ENCODE measurements at places on chromosomes 7 and 10.

- DNase-seq = no peak
Measured at GRCh38 chr10:28744069-28744768, 66.9 kb downstream of the BAMBI start.

GRCh38 chr7:159097661-159098423 lies 46.8 kb downstream of the VIPR2 start:
- no peak for DNase-seq

DNA sequence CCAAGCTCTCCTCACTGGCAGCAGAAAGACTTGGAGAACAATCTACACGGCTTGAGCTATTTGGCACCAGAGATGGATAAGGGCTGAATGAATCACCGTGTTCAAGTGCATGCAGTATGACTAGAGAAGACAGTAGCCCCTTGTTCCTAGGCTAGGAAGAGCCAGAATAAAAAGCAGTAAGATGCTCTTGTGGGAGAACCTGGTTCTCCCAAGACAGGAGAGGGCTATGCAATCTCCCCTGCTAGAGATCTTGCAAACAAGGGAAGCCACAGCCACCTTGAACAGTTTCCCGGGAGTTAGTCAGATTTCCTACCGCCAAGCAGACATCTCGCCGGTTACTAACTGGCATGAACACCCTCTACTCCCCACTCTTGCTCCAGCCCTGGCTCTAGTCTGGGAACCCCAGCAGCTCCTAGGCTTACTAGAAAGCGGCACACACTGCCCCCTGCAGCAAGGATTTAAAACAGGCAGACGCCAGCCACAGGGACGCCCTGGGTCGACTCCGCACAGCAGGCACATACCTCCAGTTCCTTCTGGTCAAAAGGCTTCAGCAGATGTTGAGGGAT lies 107.3 kb downstream of the SMURF1 start:
- peak; percentile 6 for DNase-seq

DNA sequence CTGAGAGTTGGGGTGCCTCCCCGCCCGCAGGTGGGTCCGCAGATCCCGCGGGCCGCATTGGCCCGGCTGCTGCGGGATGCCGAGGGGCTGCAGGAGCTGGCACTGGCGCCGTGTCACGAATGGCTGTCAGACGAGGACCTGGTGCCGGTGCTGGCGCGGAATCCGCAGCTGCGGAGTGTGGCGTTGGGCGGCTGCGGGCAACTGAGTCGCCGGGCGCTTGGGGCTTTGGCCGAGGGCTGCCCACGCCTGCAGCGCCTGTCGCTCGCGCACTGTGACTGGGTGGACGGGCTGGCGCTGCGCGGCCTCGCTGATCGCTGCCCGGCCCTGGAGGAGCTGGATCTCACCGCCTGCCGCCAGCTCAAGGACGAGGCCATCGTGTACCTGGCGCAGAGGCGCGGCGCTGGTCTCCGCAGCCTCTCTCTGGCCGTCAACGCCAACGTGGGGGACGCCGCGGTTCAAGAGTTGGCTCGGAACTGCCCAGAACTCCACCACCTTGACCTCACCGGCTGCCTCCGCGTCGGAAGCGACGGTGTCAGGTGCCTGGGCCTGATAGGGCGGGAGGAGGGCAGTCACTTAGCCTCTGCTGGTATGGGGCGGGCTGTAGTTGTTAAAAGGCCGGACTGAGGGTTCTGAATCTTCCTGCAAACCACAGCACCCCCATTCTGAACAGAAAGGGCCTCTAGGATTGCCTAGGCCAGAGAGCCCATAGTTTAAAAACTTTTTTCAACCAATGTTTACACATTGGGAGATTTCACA lies 1.3 kb downstream of the FBXL15 start:
- no peak for DNase-seq

GRCh38 chr7:113371416-113372043 lies 253.2 kb upstream of the SMIM30 start:
- DNase-seq = no peak

GRCh38 chr10:6215683-6216484 lies 13.2 kb downstream of the PFKFB3 start:
- DNase-seq = no peak

GRCh38 chr10:132942101-132943057 lies at the start of gene CFAP46:
Gene CFAP46 (minus strand): TSS chr10:132942570. CDS start chr10:132942484, 86 bp downstream.
- peak; percentile 24 for DNase-seq

GRCh38 chr10:35268791-35269257 lies 67.5 kb upstream of the CCNY start:
- DNase-seq = no peak

DNA sequence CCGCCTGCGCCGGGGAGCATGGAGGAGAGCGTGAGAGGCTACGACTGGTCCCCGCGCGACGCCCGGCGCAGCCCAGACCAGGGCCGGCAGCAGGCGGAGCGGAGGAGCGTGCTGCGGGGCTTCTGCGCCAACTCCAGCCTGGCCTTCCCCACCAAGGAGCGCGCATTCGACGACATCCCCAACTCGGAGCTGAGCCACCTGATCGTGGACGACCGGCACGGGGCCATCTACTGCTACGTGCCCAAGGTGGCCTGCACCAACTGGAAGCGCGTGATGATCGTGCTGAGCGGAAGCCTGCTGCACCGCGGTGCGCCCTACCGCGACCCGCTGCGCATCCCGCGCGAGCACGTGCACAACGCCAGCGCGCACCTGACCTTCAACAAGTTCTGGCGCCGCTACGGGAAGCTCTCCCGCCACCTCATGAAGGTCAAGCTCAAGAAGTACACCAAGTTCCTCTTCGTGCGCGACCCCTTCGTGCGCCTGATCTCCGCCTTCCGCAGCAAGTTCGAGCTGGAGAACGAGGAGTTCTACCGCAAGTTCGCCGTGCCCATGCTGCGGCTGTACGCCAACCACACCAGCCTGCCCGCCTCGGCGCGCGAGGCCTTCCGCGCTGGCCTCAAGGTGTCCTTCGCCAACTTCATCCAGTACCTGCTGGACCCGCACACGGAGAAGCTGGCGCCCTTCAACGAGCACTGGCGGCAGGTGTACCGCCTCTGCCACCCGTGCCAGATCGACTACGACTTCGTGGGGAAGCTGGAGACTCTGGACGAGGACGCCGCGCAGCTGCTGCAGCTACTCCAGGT lies 29.7 kb downstream of the CHST12 start:
- no peak for DNase-seq

DNA sequence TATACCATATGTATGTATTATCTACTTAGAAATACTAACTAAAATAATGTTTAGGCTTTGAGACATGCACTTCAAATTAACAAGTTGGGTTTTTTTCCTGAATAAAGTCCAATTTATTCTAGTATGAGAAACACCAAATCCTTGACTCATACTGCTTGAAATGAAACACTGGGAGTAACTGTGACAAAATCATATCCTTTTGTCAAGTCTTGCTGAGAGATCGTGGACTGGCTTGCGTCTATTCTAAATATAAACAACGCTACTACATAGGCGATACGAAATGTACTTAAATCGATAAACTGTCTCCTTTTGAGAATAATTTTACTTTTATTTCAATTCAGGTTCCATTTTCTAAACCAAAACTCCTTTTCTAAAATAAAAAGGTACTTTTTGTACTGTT lies 16.3 kb downstream of the SMURF1 start:
- DNase-seq = no peak

DNA sequence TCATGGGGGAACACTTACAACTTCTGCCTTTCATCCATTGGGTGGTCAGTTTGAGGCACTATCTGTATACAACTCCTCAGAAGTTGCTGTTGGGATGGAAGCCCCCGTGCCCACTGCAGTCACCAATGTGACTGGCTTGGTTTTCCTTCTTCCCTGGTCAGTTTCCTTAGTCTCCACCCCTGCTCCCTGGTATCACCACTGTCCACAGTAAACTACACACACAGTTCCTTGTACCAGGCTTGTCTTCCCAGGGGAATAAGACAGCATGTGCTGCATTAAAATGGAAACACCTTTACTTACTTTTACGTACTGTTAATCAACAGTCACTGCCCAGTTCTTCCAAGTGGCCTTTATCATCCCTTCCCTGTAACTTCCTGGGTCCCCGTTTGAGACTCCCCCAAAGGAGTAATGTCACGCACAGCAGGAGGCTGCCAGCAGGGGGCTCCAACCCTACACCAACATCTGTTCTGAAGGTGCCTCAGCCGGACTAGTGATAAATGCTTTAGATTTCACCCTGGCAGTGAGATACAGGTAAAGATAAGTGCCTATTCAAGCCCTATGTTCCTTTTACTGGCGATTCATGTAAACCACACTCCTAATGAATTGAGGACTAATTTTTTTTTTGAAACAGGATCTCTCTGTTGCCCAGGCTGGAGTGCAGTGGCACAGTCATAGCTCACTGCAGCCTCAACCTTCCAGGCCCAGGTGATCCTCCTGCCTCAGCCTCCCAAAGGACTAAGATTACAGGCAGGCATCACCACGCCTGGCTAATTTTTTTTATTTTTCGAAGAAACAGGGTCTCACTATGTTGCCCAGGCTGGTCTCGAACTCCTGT lies 45.3 kb upstream of the PIK3AP1 start:
- peak; percentile 71 for DNase-seq

- DNase-seq = no peak
Measured at GRCh38 chr7:134637934-134638719, 8.5 kb upstream of the BPGM start.

GRCh38 chr10:26571655-26572054 lies 125.8 kb upstream of the PDSS1 start:
- no peak for DNase-seq

GRCh38 chr7:69617364-69617763 lies 19.1 kb downstream of the AUTS2 start:
- DNase-seq = no peak

GRCh38 chr7:134639061-134639460 lies 7.6 kb upstream of the BPGM start:
- DNase-seq = no peak

DNA sequence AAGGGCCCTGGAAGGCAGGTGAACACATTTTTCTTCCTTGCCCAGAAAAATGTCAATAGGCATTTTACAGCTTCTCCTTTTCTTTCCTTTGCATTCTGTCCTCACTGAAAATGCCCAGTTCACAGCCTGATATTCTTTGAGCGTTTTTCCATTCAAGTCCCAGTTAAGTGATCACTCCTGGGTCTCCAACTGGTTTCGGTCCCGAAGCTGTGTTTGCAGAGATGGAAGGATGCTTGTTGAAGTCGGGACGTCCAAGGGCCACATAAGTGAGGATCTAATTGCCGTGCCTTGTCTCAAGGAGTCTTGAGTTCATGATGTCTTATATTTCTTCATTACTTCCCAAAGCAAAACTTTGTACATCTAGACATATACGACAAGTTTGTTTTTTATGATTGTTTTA lies 208.7 kb upstream of the PRKCQ start:
- DNase-seq = no peak

GRCh38 chr10:33271969-33272583 lies 62.4 kb downstream of the NRP1 start:
- no peak for DNase-seq

- no peak for DNase-seq
Measured at GRCh38 chr7:129773328-129773731, 161.8 kb downstream of the NRF1 start.

GRCh38 chr7:90771281-90771680 lies 175.2 kb downstream of the CDK14 start:
- DNase-seq = no peak

DNA sequence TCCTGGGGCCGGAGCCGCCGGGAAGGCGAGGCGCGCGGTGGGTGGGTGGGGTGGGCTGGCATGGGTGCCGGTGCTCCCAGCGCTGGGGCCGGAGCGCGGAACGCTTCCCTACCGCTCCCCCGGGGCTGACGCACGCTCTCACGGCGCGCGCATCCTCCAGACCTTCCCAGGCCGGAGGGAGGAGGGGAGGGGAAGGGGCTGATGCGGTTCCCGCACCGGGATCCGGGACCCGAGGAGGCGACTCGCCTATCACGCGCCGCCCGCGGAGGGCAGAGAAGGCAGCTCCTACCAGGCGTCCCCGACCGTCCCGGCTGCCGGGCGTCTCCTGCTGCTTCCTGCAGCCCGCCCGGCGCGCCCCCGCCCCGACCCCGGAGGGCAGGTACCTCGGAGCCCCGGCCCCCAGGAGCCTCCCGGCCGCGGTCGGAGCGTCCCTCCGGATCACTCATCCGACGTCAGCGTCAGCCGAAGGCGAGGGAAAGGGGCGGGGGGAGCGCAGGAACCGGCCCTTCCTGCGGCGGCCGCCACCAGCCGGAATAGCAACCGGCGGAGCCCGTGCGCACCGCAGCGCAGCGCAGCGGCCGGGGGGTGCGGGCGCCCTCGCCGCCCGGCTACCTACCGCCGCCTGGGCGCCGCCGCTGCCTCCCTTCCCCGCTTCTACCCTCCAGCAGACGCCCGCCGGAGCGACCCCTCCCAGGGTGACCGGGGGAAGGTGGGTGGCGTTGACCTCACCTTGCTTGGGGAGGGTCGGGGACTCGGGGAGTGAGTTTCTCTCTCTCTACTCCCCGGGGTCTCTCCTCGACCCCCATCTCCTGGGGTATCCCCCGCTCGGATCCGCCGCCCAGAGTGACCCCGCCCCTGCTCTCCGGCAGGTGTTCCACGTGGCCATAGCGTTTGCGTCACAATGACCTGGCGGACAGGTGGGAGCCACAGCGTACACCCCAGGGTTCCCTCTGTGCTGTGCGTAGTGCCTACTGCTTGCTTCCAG lies at the start of gene ICA1:
ICA1 (minus strand) TSS at position 457 of the 985 bp plus-strand sequence. CDS start 26,241 bp downstream, outside the sequence.
- DNase-seq = peak; percentile 41

DNA sequence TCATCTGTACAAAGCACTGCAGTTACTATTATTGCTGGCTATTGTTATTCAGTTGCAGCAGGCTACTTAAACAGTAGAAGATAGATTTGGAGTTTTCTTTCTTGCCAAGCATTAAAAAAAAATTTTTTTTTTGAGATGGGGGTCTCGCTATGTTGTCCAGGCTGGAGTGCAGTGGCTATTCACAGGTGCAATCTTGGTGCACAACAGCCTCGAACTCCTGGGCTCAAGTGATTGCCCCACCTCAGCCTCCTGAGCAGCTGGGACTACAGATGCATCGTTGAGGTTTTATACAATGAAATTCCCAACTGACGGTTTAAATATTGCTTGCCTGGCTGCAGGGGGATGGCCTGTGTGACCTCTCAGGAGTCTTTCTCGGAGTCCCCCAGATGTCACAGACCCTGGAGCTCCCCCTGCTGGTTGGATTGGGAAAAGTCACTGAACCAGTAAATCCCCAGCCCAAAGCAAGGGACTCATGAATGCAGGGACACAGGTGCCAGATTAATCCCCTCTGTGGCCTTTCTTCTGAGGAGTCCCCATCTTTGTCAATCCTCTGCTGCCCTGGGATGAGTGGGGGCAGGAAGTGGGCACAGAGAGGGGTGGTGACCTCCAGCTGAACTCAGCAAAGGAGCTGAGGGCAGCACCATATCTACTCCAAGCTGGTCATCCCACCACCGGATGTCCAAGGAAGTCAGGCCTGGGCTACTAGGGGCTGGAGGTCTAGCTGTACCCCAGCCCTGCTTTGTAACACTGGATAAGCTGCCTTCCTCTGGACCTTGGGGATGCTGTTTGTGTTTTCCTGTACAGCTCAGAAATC lies 149.6 kb downstream of the C10orf105 start:
- DNase-seq = peak; percentile 80

DNA sequence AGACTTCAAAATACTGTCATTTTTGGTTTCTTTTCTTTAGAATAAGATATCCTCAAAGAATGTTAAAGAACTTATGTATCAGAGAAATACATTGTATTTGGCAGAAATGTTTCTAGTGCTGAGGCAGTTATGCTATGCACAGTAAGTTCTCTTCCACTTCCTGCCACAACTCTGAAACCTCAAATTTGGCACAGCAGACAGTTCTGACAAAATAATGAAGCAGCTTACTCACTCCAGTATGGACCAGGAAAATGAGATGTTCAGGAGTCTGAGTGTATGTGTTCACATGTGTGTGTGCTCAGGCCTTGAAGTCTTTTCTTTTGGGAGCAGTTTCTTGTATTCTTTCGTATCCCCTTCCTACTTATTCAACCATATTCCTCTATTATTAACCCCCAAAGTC lies 197.0 kb upstream of the AGK start:
- peak; percentile 19 for DNase-seq

GRCh38 chr7:127949769-127950222 lies 81.4 kb downstream of the LRRC4 start:
- no peak for DNase-seq

GRCh38 chr10:48516911-48517310 lies 88.0 kb downstream of the ARHGAP22 start:
- no peak for DNase-seq

All from activated CD4-positive, alpha-beta T cell treated with anti-CD3 and anti-CD28 coated beads, Interleukin-10, Interleukin-2, amounts not matched to agents 100 ng/mL and 50 ng/mL, durations not matched to agents 16 hours and 8 hours (primary cell).